ENCODE measurements at places on chromosomes 2 and 18. TPM values are rescaled to one million over a fixed set of nuclear protein-coding genes. Genes with fewer than 3 reads are reported as not detected.

DNA sequence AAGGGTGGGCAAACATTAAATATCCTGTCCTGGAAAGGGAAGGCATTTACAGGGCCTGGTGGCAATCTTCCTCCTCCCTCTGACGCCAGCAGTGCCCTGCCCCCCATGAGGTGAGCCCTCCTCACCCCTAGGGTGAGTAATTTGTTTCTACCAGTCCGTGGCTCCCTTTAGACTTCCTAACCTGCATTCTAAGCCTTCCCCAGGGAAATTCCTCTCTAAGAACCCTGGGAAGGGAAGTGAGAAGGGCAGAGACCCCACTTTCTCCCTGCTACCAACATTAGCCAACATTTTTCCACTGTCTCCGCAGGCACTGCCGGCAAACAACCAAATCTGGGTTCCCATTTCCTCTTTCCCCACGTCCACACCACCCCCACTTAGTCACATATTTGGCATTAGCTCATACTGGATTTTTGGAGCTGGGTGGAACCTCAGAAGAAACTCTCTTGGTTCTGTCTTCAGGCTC, 69.3 kb downstream of the NRP2 start:
- no peak overlapping the region for H3K4me3 ChIP-seq
- H3K36me3 ChIP-seq, result no peaks in the 10 kb centered on the region

DNA sequence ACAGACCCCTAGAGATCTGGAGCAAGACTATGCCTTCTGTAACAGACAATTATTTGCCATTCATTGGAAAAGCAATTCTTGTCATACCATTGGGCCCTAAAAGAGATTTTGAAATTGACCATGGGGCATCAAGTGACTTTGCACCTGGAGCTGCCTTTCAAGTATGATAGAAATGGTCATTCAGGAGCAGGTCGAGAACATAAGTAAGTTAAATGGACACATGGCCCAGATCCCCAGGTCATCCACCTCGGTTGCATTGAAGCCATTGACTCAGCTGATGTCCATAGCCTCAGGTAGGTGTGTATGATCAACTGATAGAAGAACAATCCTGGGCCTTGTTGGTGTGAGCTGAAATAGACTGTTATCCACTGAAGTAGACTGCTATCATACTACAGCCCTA, 19.3 kb downstream of the CHCHD5 start:
- peaks cover 22% of the 10 kb centered on the region for H3K4me1 ChIP-seq
- H3K27me3 ChIP-seq, result no peaks in the 10 kb centered on the region

DNA sequence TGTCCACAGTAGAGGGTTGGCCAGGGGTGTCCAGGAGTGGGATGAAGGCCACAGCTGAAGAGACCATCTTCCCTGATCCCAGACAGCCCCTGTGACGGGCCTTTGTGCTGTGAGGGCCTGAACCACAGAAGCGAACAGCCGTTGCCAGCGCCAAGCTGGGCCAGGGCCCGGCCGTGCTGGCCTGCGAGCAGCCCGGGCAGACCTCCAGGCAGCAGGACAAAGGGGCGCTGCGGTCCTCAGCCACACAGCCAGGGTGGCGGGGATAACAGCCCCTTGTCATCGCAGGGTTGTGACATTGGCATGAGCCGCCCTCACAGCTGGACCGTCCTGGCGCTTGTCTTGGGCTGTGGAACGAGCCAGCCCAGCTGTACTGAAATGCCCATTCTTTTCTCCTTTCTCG, 161.1 kb downstream of the FAM210A start:
- no peak overlapping the region for H3K4me3 ChIP-seq
- H3K36me3 ChIP-seq, result no peaks in the 10 kb centered on the region
- peaks cover 19% of the 10 kb centered on the region for H3K27me3 ChIP-seq
- no peak overlapping the region for H3K27ac ChIP-seq
- no peaks in the 10 kb centered on the region for H3K4me1 ChIP-seq

- no peak for DNase-seq
- no peak overlapping the region for H3K4me3 ChIP-seq
- H3K27me3 ChIP-seq, result peaks cover 29% of the 10 kb centered on the region
- H3K36me3 ChIP-seq, result no peaks in the 10 kb centered on the region
- no peak overlapping the region for H3K27ac ChIP-seq
These were observed 2.7 kb upstream of the BCL11A start for GRCh38 chr2:60556175-60556574.

GRCh38 chr2:135485441-135485840, 45.6 kb downstream of the ZRANB3 start:
- H3K4me1 ChIP-seq, result peaks cover 18% of the 10 kb centered on the region
- H3K27ac ChIP-seq, result no peak overlapping the region
- no peaks in the 10 kb centered on the region for H3K27me3 ChIP-seq
- peaks cover 33% of the 10 kb centered on the region for H3K36me3 ChIP-seq
- no peak overlapping the region for H3K4me3 ChIP-seq

GRCh38 chr2:128228894-128229293, 89.8 kb downstream of the HS6ST1 start:
- H3K4me3 ChIP-seq, result no peak overlapping the region

The CCDC138 gene
- 3.1 TPM for total RNA-seq

DNA sequence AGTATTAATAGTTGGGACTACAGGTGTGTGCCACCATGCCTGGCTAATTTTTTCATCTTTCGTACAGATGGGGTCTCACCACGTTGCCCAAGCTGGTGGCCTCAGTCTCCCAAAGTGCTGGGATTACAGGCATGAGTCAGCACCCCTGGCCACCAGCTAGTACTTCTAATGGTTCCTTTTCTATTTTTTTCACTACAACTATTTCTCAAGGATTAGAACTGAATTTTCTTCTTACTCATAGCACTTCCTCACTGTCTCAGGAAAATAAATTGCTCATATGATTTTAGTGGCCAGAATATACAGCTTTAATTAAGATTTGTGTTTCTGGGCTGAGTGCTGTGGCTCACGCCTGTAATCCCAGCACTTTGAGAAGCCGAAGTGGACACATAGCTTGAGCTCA, 43.2 kb upstream of the SOS1 start:
- H3K4me1 ChIP-seq, result no peaks in the 10 kb centered on the region
- no peaks in the 10 kb centered on the region for H3K36me3 ChIP-seq
- no peak overlapping the region for H3K27ac ChIP-seq

The GCC2 gene
- total RNA-seq, result 31.5 TPM

- no peaks in the 10 kb centered on the region for H3K4me1 ChIP-seq
- no peak overlapping the region for H3K27ac ChIP-seq
- no peaks in the 10 kb centered on the region for H3K36me3 ChIP-seq
- DNase-seq, result no peak
- peaks cover 14% of the 10 kb centered on the region for H3K27me3 ChIP-seq
- no peak overlapping the region for H3K4me3 ChIP-seq
These were observed 3.7 kb downstream of the ACKR3 start for GRCh38 chr2:236573066-236573929.

The EPC2 gene
- total RNA-seq, result 21.7 TPM

- H3K27ac ChIP-seq, result no peak overlapping the region
- no peak overlapping the region for H3K4me3 ChIP-seq
- no peaks in the 10 kb centered on the region for H3K27me3 ChIP-seq
These were observed 9.1 kb downstream of the IDH1 start for GRCh38 chr2:208245746-208246145.

GRCh38 chr2:138276339-138276738, 225.2 kb upstream of the SPOPL start:
- DNase-seq, result no peak
- H3K4me3 ChIP-seq, result peak overlapping the region; percentile 41
- H3K27me3 ChIP-seq, result no peaks in the 10 kb centered on the region
- peaks cover 52% of the 10 kb centered on the region for H3K4me1 ChIP-seq
- peaks cover 9% of the 10 kb centered on the region for H3K36me3 ChIP-seq
- H3K27ac ChIP-seq, result peak overlapping the region; percentile 76

GRCh38 chr2:71832844-71833243, 314.8 kb downstream of the CYP26B1 start:
- peaks cover 2% of the 10 kb centered on the region for H3K27me3 ChIP-seq
- no peak overlapping the region for H3K4me3 ChIP-seq
- no peak for DNase-seq

The CYRIA gene
- not detected for total RNA-seq

DNA sequence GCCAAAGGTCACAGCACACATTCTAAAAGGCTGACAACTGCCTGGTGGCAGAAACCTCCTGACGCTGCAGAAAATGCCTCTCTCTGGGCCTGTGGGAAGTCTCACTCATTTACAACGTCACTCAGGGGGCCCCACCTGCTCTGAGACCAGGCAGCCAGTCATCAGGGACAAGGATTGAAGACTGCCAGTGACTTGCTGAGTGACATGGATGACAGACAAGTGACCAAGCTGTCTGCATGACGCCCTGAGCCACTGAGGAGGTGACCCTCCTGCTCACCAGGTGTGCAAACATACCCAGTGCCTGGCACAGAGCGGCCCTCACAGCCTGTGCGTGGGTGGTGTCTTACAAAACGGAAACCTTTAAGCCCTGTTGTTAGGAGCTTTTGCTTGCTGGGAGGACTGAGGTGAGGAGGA, 392.4 kb downstream of the TNS1 start:
- H3K4me3 ChIP-seq, result no peak overlapping the region
- no peak overlapping the region for H3K27ac ChIP-seq
- no peaks in the 10 kb centered on the region for H3K4me1 ChIP-seq
- no peaks in the 10 kb centered on the region for H3K36me3 ChIP-seq

The GLI2 gene
- 45.6 TPM for total RNA-seq

The PRKAG3 gene
- total RNA-seq, result not detected

The PSD4 gene
- total RNA-seq, result 0.76 TPM

The EFHD1 gene
- 2.6 TPM for total RNA-seq

The SIX3 gene
- total RNA-seq, result not detected

The DLX2 gene
- 10.8 TPM for total RNA-seq

DNA sequence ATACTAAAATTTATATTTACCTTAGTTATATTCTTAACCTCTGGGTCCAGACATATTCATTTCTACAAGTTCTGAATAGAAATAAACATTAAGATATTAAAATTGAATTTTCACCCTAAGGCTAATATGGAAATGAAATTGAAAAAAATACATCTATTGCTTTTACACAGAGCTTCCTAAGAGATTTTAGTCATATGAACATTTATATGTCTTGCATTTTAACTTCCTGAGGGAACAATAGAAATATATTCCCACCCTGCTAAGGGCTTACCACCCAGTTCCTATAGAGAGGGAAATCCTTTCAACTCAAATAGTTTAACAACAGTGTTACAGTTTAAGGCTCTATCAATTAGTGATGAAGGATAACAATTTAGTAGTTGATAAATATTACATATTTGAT, 60.5 kb downstream of the SOCS6 start:
- DNase-seq, result no peak
- H3K4me3 ChIP-seq, result no peak overlapping the region
- H3K27me3 ChIP-seq, result no peaks in the 10 kb centered on the region
- H3K36me3 ChIP-seq, result peaks cover 70% of the 10 kb centered on the region
- H3K27ac ChIP-seq, result no peak overlapping the region

DNA sequence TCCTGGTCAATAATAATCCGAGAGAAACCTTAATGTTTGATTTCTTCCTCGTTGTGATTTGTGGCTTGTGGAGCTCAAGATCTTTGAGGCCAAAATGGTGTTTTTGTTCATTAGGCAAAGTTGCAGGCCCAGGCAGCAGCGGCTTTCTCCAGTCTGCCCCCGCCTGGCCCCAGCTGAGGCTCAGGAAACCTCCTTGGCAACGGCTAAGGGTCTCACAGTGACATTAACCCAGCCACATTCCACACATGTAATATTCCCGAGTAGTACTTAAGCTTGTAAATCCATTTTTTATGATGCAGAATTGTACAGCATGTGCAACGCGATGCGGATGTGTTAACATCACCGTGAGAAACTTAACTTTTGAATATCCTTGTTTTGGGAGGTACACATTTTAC, 200.1 kb downstream of the BCL11A start:
- no peaks in the 10 kb centered on the region for H3K36me3 ChIP-seq
- no peaks in the 10 kb centered on the region for H3K4me1 ChIP-seq
- peaks cover 12% of the 10 kb centered on the region for H3K27me3 ChIP-seq
- no peak overlapping the region for H3K4me3 ChIP-seq

The TBR1 gene
- 0.02 TPM for total RNA-seq

DNA sequence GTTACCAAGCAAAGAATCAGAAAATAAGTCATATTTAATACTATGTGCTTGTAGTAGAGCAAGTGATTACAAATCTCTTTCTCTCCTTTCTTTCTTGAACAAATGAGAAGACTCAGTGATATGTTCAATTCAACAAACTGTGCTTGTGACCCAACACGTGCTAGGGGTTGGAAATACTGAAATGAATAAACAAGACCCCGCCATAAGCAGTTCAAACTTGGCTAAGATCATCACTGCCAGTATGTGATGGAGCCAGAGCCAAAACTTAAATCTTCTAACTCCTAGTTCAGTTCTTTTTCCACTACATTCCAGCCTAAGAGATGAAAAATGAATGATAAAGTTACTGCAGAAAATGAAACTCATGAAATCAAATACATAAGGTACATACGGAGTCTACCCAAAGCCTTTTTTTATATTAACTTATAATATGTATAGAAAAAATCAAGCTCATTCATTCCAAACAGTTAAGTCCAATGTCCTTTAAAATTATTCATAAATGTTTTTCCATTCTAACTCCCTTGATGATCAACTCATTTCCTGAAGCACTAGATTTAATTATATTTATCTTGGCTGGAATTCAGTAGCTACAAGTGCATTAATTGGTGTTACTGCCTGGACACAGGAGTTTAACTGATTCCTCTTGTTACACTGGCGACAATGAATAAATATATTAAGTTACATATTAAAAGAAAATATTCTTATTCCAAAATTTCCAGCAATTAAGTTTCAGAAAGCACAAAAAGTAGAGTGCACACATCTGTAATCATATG, 36.0 kb downstream of the GALNT3 start:
- DNase-seq, result no peak
- H3K36me3 ChIP-seq, result no peaks in the 10 kb centered on the region
- H3K4me1 ChIP-seq, result no peaks in the 10 kb centered on the region

DNA sequence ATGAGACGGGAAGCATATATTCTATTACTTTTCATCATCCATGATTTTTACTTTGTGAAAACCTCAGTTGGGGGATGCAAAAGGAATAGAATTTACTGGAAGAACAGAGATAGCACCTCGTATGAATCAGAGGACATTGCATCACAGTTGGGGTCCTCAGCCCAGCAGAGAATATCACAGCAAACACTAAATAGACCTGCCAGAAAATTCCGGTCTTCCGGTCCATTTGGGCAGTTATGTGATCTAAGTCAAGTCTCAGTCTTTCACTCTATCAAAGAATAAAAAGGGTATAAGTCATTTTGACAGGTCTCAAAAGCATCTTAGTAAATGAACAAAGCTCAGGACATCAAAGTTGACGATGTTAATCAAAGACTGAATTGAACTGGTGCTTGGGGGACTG, 1100.6 kb downstream of the DPP10 start:
- H3K27ac ChIP-seq, result no peak overlapping the region
- H3K4me1 ChIP-seq, result no peaks in the 10 kb centered on the region
- no peaks in the 10 kb centered on the region for H3K36me3 ChIP-seq
- no peak overlapping the region for H3K4me3 ChIP-seq

- no peak overlapping the region for H3K4me3 ChIP-seq
- H3K36me3 ChIP-seq, result no peaks in the 10 kb centered on the region
- no peak overlapping the region for H3K27ac ChIP-seq
- peaks cover 9% of the 10 kb centered on the region for H3K27me3 ChIP-seq
- no peak for DNase-seq
- peaks cover under 1% of the 10 kb centered on the region for H3K4me1 ChIP-seq
These were observed 748.7 kb downstream of the RNF144A start for GRCh38 chr2:7665880-7666279.

- peak overlapping the region; percentile 65 for H3K27ac ChIP-seq
These were observed 37.0 kb downstream of the TWIST2 start for GRCh38 chr2:238884812-238885408.

The CCDC74A gene
- total RNA-seq, result 5.9 TPM
